Endothelial cell of umbilical vein (primary cell): ENCODE measurements at places on chromosomes 6 and 20. TPM values are rescaled to one million over a fixed set of nuclear protein-coding genes. Genes with fewer than 3 reads are reported as not detected.

The PAX1 gene
- not detected in 2 replicates for total RNA-seq

The FKBP1C gene
- 4.8 and 7.7 TPM in 2 replicates for total RNA-seq

The SLC17A2 gene
- not detected in 2 replicates for total RNA-seq

The HELZ2 gene
- 29.2 and 33.2 TPM in 2 replicates for total RNA-seq

The BTN1A1 gene
- not detected in 2 replicates for total RNA-seq

The SLC35F1 gene
- not detected in 2 replicates for total RNA-seq

DNA sequence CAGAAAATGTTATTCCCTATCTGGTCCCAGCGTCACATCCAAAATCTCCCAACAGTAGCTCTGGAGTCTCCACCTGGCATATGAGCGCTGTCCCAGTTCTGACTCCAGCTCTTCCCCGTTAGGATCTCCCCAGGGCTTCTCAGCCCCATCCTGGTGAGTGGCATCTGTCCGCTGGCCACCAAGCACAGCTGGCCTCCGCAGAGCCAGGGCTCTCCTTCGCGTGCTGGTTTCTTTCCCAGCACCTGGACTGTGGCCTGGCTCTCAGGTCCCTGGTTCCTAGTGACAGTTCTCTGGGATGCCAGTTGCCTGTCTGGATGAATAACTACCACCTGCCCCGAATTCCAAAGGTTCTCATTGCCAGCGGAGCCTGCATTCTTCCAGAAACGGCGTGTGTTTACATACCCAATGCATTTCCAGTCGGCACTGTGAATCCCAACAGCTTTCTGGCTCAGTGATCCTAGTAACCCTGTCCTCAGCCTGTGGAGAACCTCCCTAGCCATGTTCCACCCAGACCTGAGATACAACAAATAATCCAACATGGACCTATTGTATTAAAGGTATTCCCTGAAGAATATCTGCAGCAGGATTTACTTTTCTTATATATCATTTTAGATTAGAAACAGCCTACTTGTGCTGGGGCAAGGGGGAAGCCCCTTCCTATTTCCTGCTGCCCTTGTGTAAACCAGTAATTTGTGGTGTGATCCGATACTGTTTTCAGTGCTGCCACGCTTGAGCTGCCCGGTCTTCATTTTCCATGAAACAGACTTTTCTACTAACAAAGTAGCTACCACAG is 69.9 kb upstream of the PDE10A start:
- no peaks in the 10 kb centered on the region for H3K4me1 ChIP-seq
- peaks cover 4% of the 10 kb centered on the region for H3K27me3 ChIP-seq
- no peak for DNase-seq
- no peaks in the 10 kb centered on the region for H3K36me3 ChIP-seq
- H3K27ac ChIP-seq, result no peak overlapping the region

DNA sequence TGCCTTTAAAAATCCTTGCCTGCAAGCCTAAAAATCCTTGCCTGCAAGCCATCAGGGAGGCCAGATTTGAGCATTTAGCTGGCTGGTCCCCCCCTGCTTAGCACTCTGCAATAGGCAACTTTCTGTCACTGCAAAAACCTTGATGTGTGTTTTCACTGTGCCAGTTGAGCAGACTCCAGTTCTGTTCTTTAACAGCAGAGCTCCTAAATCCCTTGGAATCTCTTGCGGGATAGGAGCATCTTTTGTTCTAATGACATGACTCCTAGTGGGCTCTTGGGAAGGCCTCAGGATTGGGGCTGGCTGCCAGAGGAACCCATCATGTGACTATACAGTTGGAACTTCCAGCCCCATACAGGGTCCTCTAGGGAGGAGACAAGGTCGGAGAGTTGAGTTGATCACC is 50.4 kb downstream of the FAM184A start:
- H3K4me3 ChIP-seq, result no peak overlapping the region
- H3K27me3 ChIP-seq, result no peaks in the 10 kb centered on the region
- DNase-seq, result no peak
- H3K27ac ChIP-seq, result no peak overlapping the region
- H3K36me3 ChIP-seq, result no peaks in the 10 kb centered on the region

DNA sequence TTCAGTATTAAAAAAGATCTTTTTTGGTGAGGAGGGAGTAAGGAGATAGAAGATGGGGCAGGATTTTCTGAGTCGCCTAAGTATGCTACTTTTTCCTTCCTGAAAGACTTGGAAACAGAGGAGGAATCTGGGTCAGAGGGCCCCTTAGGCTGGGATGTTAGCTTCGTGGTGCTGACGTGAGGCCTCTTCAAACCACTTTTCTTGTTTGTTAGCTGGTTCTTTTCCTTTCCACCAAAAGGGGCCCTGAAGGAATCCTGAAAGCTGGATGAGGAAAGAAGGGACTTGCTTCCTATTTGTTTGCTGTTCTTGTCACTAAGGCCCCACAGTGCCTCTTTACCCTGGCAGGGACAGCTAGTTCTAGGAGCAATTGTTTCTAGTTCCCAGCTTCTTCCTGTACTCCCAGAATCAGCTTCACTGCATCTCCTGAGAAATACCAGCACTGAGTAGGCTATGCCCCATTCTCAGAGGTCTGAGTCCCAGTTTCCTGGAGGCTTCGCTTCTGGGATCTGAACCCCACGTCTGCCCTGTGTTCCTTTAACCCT is 2.2 kb upstream of the IL20RA start:
- DNase-seq, result no peak
- H3K36me3 ChIP-seq, result no peaks in the 10 kb centered on the region
- H3K27me3 ChIP-seq, result peaks cover 26% of the 10 kb centered on the region
- H3K4me1 ChIP-seq, result no peaks in the 10 kb centered on the region
- no peak overlapping the region for H3K4me3 ChIP-seq

DNA sequence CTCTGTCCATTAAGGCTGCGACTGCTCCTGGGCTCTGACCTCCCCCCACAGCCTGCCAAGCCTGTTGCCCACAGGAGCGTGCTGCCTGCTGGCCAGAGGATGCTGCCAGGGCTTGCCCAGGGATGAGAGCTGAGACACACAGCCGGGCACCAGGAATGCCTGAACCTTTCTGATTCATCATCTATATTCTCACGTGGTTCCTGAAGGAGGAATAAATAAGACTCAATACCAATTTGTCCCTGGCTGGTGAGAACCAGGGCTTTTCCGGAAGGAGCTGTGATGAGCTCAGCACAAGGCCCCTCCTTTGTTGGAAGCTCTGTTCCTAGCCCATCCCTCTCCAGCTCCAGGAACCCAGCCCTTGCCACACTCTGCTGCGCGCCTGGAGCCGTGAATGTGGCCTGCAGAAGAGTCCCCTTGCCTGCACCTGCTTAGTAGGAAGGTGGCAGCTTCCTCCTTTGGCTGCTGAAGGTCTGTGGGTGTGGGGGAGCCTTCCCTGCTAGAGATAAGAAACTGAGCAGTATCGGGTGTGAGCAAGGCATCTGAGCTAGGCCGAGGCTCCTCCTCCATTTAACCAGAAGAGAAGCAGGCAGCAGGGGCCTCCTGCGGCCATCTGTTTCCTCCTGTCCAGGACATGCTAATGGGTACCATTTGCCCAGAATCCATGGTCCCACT is 37.9 kb downstream of the SYNDIG1 start:
- DNase-seq, result no peak
- H3K27ac ChIP-seq, result no peak overlapping the region
- no peaks in the 10 kb centered on the region for H3K36me3 ChIP-seq
- no peaks in the 10 kb centered on the region for H3K4me1 ChIP-seq
- H3K27me3 ChIP-seq, result no peaks in the 10 kb centered on the region

DNA sequence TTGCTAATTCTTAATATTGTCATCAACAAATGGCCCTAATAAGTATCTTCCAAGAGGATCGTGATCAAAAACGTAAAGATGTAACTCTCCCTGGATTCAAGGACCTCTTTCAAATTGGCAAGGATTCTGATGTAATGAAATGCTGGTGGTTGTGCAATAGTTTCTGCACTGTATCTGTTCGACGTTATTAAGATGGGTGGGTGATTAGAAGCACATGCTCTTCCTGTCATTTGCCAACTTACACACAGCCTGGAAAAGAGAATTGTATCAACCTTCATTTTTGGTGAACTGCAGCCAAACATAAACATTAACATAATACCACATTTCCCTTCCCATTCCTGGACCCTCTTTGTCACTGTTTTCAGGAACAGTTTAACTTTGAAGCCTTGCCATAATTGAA is 9.8 kb downstream of the FOXQ1 start:
- no peak overlapping the region for H3K27ac ChIP-seq
- no peaks in the 10 kb centered on the region for H3K4me1 ChIP-seq
- no peaks in the 10 kb centered on the region for H3K36me3 ChIP-seq
- DNase-seq, result no peak

- H3K4me3 ChIP-seq, result no peak overlapping the region
- peaks cover 14% of the 10 kb centered on the region for H3K4me1 ChIP-seq
- H3K27me3 ChIP-seq, result no peaks in the 10 kb centered on the region
- no peak overlapping the region for H3K27ac ChIP-seq
- no peaks in the 10 kb centered on the region for H3K36me3 ChIP-seq
Measured at GRCh38 chr6:139881236-139881635, 506.8 kb upstream of the CITED2 start.

- no peak overlapping the region for H3K27ac ChIP-seq
- H3K27me3 ChIP-seq, result peaks cover 4% of the 10 kb centered on the region
- no peak for DNase-seq
- no peak overlapping the region for H3K4me3 ChIP-seq
Measured at GRCh38 chr20:48360342-48360975, 467.3 kb downstream of the PREX1 start.

- no peaks in the 10 kb centered on the region for H3K36me3 ChIP-seq
- no peaks in the 10 kb centered on the region for H3K27me3 ChIP-seq
- no peak overlapping the region for H3K4me3 ChIP-seq
- H3K27ac ChIP-seq, result no peak overlapping the region
- H3K4me1 ChIP-seq, result no peaks in the 10 kb centered on the region
- no peak for DNase-seq
Measured at GRCh38 chr20:48198929-48199451, 413.7 kb upstream of the SULF2 start.

DNA sequence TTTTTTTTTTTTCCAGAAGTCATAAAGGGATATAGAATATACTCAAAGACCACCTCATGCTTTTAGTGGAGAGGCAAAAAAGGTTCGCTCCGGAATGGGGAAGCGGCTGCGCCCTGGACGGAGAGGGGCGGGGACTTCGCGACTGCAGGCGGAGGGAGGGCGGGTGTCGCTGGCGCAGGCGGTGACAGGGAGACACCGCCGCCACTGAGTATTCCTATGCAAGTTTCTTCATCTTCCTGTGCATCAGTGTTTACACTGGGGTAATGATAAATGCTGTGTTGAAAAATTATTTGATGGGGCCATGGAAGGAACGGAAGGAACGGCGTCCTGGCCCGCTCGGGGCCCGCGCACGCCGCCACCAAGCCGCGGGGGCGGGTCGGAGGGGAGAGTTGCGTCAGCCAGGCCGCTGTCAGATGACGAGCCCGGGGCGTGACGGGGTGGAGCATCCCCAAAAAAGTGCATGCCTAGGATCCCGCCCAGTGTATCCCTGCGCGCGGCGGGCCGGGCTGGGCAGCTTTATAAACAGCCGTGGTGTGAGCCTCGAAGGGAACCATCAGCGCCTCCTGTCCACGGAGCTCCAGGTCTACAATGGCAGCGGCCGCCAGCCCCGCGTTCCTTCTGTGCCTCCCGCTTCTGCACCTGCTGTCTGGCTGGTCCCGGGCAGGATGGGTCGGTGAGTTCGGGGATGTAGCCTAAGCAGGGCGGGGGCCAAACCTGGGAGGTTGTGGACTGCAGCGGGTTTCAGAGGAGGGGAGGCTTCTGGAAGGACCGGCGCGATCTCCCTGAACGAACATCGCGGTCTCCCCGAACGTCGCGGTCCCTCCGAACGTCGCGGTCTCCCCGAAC is at the start of gene ULBP1:
Gene ULBP1 (plus strand): TSS at position 482 of the 846 bp plus-strand sequence. CDS start 107 bp downstream, at position 589.
- H3K4me1 ChIP-seq, result peaks cover 18% of the 10 kb centered on the region
- DNase-seq, result peak; percentile 67
- no peaks in the 10 kb centered on the region for H3K36me3 ChIP-seq
- H3K27ac ChIP-seq, result no peak within 1 kb of the TSS
- peaks cover 12% of the 10 kb centered on the region for H3K27me3 ChIP-seq

DNA sequence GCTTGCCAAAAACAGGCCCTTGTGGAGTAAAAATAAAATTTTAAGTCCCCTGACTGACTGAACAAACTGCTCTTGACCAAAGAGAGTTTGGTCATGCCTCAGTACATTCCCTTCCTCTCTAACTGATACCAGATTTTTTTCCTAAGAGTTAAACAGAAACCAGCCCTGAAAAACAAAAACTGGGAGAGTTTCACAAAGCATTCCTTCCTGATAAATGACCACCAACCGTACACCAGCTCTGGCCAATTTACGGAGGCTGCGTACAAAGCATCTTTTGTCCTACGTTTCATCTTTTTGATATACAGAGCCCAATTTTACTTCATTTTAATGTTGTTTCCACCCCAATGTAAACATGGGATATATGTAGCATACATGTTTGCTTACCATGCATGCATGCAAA is 477.4 kb upstream of the HTR1E start:
- no peak overlapping the region for H3K27ac ChIP-seq
- no peak overlapping the region for H3K4me3 ChIP-seq
- H3K4me1 ChIP-seq, result no peaks in the 10 kb centered on the region
- DNase-seq, result no peak
- H3K27me3 ChIP-seq, result no peaks in the 10 kb centered on the region

- H3K36me3 ChIP-seq, result no peaks in the 10 kb centered on the region
- peak overlapping the region; percentile 98 for H3K27ac ChIP-seq
- H3K4me3 ChIP-seq, result peak overlapping the region; percentile 61
- H3K4me1 ChIP-seq, result peaks cover 81% of the 10 kb centered on the region
- H3K27me3 ChIP-seq, result no peaks in the 10 kb centered on the region
- peak; percentile 91 for DNase-seq
Measured at GRCh38 chr6:3911614-3912336, 62.6 kb downstream of the FAM50B start.

DNA sequence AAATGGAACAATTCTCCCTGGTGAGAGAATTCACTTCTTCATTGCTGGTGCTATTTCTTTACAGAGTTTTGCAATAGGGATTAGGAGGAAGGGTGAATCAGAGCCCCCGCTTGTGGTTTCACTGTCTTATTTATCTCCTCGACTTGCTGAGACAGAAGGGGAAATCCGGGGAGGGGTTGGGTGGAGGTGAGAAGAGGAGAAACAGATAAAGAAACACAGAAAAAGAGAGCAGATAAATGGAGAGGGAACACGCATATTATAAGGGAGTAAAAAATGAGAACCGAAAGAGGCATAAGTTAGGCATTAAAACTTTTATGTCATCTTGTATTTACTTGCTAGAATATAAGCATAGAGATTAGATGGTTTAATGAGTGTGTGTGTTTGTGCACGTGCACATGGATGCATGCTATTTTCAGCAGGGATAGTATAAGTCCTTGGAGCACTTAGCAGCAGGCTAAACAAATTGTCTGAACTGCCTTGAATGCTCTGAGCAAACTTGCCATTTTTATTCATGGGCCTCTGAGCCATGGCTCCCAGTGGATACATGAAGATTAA is 105.0 kb downstream of the OLIG3 start:
- DNase-seq, result no peak
- H3K27me3 ChIP-seq, result no peaks in the 10 kb centered on the region
- no peak overlapping the region for H3K4me3 ChIP-seq
